ENCODE measurements at places on chromosomes 2 and 18.

GRCh38 chr2:99959261-99960014, 183.0 kb downstream of the AFF3 start:
- DNase-seq: no peak

DNA sequence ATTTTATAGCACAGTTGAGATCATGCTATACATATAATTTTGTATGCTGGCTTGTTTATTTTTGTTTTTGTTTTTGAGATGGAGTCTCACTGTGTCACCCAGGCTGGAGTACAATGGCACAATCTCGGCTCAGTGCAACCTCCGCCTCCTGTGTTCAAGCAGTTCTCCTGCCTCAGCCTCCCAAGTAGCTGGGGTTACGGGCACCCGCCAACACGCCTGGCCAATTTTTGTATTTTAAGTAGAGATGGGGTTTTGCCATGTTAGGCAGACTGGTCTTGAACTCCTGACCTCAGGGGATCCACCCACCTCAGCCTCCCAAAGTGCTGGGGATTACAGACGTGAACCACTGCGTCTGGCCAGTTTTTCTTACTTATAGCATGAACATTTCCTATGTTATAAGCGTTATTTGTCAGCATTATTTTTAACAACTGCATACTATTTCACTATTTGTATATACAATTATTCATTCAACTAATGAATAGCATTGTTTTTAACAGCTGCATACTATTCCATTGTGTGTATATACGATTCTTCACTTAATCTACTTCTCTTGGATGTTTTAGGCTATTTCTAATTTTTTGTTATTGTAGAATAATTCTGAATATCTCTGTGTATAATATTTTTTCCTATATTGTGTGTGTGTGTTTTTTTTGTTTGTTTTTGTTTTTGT, 3.5 kb downstream of the EHD3 start:
- DNase-seq: no peak

DNA sequence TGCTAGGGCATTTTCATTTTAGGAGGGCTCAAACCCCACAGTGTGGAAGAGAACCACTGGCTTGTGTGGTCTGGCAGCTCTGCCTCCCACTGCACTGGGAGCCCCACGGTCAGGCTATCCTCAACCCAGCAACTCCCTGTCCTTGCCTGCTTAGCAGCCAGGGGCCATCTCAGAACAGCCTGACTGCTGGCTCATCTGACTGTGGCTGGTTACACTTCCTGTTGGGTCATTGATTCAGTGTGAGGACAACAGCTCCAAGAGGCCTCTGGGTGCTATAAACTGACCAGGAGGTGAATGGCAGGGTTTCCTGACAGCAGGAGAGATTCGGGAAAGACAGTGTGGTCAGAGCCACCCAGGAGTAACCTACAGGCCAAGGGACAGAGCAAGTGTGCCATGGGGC, 40.1 kb downstream of the AMER3 start:
- no peak for DNase-seq

DNA sequence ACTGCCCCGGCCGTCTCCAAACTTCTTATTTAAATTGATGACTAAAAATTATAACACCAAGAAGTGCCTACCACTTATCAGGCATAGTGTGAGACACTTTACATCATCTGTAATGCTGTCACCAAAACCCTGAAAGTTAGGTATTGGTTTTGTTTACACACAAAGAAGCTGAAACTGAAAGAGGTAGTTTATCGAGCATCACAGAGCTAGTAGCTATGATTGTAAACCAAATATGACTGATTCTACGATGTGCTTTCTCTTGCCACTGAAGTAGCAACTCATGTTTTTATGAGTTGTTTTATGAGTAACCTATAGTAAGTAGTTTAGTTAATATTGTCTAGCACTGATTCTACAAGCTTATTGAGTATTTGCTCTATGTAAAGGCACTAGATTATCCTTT, 31.5 kb downstream of the DYNC1I2 start:
- DNase-seq: no peak

GRCh38 chr18:78677483-78678317, 301.9 kb upstream of the SALL3 start:
- DNase-seq: no peak

- DNase-seq: no peak
Measured at GRCh38 chr18:41969881-41970280, 14.8 kb downstream of the PIK3C3 start.

DNA sequence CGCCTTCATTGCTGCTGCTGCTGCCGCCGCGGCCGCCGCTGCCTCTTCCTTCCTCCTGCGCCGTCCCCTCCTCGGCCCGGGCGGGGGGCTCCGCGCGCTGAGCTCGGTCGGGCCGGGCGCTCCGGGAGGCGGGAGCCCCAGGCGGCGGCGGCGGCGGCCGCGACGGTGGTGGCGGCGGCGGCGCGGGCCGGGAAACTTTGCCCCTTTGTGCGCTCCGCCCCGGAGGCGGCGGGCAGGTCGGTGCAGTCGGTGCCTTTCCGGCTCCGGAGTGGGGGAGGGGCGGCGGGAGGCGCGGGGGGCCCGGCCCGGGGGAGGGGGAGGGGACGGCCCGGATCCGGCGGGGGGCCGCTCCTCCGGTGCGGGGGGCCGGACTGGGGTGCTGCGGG, 205 bp downstream of the TET3 start:
- peak; percentile 77 for DNase-seq

DNA sequence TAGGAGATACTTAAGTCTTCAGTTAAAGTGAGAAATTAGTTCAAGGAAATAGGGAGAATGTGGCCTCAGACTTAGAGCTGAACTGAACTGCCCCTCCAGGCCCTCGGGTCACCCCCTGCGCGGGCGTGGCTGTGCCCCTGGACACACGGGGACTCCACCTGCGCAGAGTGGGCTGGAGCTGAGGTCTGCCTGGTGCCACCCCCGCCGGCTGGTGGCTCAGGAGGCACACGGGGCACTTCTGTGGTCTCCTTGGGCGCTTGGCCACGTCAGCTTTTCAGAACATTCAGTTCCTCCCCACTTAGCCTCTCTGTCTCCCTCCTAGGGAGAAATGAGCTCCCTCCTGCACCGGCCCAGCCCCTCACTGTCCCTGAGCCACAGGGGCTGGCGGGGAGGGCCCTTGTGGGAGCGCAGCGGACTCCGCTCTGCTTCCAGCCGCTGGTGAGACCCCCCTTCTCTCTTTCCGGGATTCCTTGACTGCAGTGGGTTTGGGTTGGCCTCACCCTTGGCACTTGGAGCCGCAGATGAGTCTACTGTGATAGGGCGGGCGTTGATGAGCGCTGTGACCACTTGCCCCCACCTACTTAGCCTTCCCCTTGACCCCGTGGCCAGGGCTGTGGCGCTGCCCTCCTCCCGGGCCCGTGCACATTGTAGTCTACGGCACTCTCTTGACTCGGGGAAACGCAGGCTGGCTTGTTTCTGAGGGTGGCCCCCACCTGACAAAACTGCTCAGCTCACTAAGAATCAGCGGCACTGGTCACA, 18.2 kb upstream of the PDIA6 start:
- DNase-seq: no peak

GRCh38 chr2:138252587-138252986, 249.0 kb upstream of the SPOPL start:
- no peak for DNase-seq

- DNase-seq: no peak
Measured at GRCh38 chr2:40353231-40353630, 98.7 kb downstream of the SLC8A1 start.

GRCh38 chr2:86049529-86049928, 56.2 kb downstream of the POLR1A start:
- no peak for DNase-seq

- no peak for DNase-seq
Measured at GRCh38 chr2:167825664-167826063, 421.7 kb downstream of the STK39 start.

- DNase-seq: no peak
Measured at GRCh38 chr2:176151442-176152287, at the start of gene HOXD4. TSS of gene HOXD4 (plus strand) at chr2:176151550. CDS start at chr2:176151634, 84 bp downstream.

DNA sequence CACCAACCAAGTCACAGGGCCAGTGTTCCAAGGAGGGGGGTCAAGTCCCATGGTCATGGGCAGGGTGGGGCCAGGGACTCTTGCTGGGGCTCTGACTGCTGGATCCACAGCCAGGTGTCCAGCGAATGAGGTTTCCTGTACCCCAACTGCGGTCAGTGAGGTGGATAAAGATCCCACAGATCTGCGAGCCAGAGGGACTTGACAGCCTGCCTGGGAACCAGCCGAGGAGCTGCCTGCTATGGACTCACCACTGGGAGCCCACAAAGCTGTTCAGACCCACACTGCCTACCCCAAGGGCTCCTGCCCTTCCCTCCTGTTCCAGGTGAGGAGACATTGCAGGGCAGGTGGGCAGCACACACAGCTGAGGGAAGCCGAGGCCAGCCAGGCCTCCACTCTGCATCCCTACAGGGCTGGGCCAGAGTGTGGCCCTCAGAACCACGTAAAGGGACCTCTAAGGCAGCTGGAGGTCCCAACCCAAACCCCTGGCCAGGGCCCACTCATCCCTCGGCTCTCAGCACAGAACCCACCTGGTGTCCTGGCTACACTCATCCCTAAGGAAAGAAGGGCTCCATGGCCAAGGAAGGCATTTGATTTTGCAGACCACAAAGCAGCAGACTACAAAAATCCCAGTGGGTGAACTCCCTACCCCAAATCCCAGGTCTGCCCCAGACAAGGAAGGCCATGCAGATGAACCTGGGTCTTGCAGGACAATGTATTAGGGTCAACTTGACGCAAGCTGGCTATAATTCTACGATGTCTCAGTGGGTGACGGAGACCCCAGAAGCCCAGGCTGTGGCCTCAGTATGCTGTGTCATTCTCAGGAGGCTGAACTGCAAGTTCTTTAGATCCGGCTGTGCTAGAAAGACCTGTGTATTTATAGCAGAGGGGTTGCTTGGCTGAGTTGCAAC, 209.2 kb downstream of the MGAT5 start:
- DNase-seq: no peak

DNA sequence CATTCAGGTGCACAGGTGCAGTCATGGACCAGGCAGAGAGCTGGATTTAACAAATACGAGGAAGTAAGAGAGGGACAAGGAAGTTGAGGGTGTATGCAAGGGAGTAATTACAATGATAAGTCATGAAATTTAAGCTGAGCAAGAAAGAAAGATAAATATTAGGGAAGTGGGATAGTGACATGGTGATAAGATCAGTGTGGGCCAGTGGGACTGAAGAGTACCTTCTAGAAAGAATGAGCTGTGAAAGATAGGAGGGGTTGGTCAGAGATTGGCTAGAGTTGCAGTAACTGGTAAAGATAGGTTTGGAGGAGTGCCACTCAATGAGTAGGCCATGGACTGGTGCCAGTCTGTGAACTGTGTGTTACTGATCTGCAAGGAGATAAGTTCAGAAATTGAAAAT, 200.8 kb upstream of the SIX3 start:
- no peak for DNase-seq

GRCh38 chr2:201900362-201900761, 94.0 kb downstream of the CDK15 start:
- DNase-seq: no peak

GRCh38 chr2:172415157-172415864, 12.1 kb upstream of the ITGA6 start:
- no peak for DNase-seq

DNA sequence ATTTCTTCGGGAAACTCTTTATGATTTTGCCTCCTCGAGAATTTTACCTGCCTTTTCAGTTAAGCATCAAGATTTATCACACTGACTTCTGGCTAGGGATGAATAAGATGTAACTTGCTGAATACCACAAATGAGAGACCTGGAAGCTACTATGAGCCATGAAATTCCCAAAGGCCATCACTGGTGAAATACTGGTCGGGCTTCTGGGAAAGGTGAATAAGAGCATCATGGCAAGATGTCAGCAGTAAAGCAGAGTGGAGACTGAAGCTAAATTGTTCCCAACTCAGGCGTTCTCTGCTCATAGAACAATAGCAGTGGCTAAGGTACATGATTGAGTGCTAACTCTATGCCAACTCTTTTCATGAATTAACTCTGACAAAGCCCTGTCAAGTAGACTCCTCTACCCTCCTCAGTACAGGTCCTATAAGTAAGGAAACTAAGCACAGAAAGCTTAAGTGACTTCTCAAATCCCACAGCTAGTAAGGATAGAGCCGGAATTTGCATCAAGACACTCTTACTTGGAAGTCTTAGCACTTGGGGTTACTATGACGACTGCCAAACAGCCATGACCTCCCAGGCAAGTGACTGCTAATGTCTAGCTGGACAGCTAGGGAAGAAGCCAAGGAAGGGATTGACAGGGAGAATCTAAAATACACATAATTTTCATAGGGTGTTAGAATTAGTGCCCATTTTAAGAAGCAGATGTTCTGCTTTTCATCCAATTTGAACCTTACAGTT, 22.7 kb upstream of the DSC3 start:
- DNase-seq: no peak

GRCh38 chr2:100145893-100146656, 3.7 kb upstream of the AFF3 start:
- no peak for DNase-seq
